ENCODE measurements at places on chromosomes 2 and 18.
A peak's percentile ranks its signal among the peaks of the same experiment; 100 is the strongest.

DNA sequence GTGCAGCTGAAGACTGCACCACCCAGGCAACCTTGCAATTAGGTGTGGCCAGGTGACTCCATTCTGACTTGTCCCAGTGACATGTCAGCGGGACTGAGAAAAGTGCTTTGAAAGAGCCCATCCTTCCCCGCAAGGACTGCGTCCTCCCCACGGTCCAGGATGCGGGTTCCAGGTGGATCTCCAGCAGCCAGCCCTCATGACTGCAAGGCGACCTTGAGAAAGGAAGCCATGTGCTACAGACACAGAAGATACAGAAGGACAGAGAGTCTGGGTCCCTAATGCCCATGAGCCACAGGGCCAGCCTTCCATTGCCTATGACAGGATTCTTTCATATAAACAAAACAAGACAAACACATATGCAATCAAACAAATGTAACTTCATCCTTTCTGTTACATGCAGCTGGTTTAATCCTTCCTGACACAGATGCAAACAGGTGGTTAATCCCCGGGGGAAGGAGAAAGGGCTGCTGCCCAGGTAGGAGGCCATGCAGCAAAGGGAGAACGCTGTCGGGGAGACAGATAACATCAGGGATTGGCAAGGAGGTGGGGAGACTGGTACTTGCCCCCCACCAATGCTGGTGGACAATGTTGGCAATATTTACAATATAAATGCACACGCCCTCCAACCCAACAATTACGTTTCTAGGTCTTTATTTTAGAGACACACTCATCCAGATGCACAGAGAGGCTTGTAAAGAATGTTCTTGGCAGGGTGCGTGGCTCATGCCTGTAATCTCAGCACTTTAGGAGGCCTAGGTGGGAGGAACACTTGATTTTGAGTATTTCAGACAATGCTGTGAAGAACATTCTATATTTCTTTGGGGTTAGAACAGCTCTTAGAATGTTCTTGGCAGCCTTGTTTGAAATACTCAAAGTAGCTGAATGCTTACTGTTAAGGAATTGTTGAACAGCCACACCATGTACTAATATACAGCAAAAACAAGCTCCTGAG lies 64.8 kb downstream of the NCAPH start:
- no peak for DNase-seq

DNA sequence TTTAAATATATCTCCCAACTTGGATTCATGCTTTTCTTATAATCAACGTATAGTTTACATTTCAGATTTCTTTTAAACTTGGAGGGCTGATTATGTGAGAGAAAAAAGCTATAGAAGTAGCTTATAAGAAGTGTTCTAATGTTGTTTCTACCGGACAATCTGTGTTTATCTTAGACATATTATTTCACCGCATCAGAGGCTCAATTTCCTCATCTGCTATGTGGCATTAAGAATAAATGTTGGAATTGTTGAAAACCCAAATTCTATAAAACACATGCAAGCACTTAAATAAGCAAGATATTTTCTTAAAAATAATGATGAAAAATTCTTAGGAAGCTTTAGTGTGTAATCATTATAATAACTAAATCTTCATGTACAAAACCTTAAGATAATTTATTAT lies 407.9 kb downstream of the HRH4 start:
- DNase-seq: no peak

DNA sequence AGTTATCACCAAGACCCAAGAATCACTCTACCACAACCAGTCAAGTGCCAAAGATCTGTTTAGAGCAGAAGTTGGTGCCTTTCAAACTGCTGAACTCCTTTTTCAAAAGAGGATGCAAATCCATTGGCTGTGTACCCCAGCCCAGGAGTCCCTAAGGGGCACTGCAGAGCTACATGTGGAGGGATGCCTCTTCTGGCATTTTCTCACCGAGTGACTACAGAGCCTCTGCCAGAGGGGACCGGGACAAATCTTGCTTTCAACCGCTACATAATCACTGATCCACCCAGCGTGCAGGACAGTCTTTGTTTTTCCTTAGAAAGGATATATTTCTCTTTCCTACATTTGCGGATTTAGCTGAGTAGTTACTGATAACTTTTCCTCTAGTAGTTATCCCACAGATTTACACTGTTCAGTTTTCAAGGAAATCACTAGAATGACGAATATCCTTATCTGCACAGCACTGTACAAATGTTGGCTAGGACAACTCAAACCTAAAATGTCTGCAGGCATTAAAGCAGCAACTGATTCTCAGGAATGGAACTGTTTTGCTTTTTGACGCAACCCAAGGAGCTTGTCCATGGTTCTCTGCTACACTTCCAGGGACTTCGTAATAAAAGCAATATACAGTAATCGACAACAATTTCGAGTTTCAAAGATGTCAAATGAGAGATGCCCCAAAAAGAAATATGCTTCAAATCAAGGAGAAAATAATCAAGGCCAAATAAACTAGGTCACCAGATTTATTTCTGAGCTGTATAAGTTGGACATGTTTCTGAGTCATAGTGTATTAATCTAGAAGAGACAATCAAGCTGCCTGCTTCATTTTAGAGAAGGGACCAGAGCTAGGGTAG lies 24.1 kb downstream of the EPB41L3 start:
- DNase-seq: no peak

GRCh38 chr18:78130232-78131195 lies 849.1 kb upstream of the SALL3 start:
- DNase-seq: no peak

DNA sequence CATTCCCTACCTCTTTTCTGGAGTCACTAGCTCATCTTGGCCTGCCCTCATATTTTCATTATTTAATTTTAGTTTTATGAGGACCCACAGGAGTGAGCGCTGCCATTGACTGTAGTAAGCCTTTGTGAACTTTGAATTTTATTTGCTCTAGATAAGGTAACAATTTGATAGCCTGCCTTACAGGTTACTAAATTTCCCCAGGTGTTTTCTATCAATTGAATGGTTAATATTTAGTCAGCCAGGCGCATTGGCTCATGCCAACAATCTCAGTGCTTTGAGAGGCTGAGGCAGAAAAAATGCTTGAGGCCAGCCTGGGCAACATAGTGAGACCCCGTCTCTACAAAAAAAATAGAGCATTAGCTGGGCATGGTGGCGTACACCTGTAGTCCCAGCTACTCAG lies 50.2 kb downstream of the DAW1 start:
- DNase-seq: no peak

GRCh38 chr2:108257757-108258331 lies 18.1 kb downstream of the SULT1C3 start:
- peak; percentile 4 for DNase-seq

GRCh38 chr2:120020554-120020953 lies 7.7 kb downstream of the EPB41L5 start:
- DNase-seq: no peak
